ENCODE measurements at places on chromosomes 12 and 14. TPM values are rescaled to one million over a fixed set of nuclear protein-coding genes. Genes with fewer than 3 reads are reported as not detected.

Gene FOXG1
- not detected for total RNA-seq

Gene POTEM
- total RNA-seq, result not detected

Gene RIPK3
- total RNA-seq, result 18.1 TPM

Gene TAC3
- total RNA-seq, result not detected

Gene TMEM119
- 2.6 TPM for total RNA-seq

Gene TAS2R31
- 1.9 TPM for total RNA-seq

Gene MANSC4
- total RNA-seq, result not detected

Gene FAM186B
- 0.64 TPM for total RNA-seq

Gene TSHR
- not detected for total RNA-seq

Gene DDX55
- total RNA-seq, result 33.3 TPM

Gene AMIGO2
- 9.7 TPM for total RNA-seq

Gene FSCB
- not detected for total RNA-seq

Gene TAS2R7
- not detected for total RNA-seq

Gene ARMH4
- not detected for total RNA-seq

Gene OR4K17
- not detected for total RNA-seq

Gene ZNF385A
- total RNA-seq, result 4.7 TPM

Gene NRIP2
- total RNA-seq, result not detected

Gene AQP6
- total RNA-seq, result not detected

Gene B4GALNT1
- not detected for total RNA-seq

DNA sequence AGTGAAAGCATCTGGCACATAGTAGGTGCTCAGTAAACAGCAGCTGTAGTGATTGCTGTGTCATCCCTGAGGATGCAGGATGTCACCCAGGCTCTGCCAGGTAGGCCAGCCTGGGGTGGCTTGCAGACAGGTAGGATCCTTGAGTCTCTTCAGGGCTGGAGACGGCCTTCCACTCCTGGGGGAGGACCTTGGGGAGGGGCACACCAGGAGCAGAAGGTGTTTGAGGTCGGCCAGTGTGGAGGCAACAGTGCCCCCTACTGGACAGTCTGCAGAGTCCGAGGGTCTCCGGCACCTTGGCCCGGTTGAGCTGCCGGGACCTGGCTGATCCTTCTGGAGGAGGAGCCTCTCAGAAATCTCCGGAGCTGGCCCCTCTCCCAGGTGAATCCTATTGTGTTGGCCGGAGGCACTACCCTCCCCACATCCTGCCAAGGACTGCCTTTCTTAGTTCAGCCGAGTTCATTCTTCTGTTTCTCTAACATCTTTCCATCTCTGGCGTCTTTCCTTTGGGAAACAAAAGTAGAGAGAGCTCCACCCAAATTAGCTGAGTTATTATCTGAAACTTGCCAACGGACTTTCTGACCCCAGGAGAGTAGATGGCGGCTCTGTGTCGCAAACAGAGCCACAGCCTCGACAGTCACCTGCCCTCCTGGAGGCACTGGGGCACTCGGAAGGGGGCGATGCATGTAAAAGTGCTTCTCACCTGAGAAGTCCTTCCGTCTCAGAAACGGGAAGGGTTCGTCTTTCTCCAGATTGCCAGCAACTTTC, 41.8 kb upstream of the CLMN start:
- DNase-seq, result no peak

DNA sequence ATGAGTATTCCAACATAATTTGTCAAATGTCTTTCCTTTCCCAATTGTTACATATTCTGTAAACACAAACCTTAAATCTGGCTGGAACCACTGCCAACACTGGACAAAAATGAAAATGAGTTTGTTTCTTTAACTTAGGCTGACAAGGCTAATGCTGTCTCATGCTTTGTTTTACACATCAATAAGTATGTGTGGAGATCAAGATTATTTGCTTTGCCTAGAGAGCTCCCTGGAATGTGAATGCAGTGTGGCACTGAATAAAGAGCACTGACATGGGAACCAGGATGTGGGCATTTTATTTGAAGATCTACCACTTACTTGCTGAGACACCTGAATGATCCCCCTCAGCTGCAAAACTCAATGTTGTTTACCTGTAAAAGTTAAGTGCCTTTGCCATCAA, 61.7 kb downstream of the RALGAPA1 start:
- no peak for DNase-seq

GRCh38 chr14:57009585-57010515, 199.6 kb upstream of the OTX2 start:
- DNase-seq, result no peak

GRCh38 chr14:103688906-103689902, 26.0 kb downstream of the XRCC3 start:
- no peak for DNase-seq

- no peak for DNase-seq
Observed at GRCh38 chr12:68480526-68480925, 130.2 kb upstream of the RAP1B start.

DNA sequence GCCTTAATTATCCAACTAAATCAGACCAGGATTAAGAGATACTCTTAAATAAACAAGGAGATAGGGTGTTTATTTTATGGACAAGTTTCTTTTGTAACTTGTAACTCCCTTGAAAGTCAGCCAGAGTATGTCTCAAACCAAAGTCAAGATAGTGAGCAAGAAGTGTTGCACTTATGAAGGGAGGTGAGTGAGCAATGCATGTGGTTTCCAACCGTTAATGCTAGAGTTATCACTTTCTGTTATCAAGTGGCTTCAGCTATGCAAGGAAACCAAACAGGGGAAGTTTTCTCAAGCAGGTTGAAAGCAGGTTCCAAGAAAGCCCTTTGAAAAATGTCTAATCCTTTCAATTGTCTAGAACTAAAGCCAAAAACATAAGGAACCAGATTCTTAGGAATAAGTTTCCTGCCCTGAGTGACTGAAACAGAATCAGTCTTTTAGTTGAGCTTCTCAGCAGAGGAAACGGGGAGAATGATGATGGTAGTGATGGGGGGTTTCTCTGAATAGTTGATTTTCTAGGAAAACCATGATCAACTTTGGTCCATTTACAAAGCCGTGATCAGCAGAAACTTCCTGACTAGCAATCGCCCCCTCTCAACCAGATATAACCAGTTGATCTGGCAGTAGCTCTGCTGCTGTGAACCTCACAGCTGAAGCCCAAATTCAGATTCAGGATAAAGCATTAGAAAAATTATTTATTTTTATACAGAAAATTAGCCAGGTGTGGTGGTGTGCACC, 128.4 kb downstream of the DAD1 start:
- no peak for DNase-seq

- no peak for DNase-seq
Observed at GRCh38 chr14:97359341-97359740, 562.2 kb downstream of the VRK1 start.

DNA sequence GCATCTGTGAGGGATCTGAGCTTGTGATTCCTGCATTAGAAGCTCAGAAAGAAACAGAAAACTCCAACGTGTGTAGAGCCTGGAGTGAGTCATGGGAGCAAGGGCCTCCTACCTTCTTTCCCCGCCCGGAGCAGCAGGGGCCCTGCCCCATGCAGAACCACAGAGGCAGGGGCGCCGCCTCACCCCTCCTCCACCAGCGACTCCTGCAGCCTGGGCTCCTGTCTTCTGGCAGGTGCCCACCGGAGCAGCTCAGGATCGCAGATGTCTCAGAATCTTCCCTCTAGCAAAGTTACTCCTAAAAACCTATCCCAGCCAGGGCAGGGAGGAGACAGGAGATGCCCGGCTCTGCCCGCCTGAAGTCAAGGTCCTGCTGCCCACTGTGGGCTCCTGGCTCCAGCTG, 58.7 kb downstream of the STX2 start:
- DNase-seq, result no peak

DNA sequence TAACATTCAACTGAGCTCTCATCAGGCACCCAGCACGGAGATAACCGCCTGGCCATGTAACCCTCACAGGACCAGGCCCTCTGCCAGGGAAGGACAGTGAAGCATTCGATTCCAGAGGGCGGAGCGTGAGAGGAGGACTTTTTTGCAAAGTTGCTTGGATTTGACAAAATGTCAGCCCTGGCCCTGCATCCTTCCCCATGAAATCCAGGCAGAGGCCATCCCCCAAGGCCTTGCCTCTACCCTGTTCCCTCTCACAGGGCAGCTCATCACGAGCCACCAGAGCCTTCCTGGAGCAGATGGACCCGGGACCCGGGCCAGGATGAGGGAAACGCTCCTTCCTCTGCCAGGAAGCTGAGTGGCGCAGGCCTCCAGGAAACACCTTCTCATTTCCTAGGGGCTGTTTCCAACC, 17.0 kb downstream of the CAMKK2 start:
- no peak for DNase-seq

DNA sequence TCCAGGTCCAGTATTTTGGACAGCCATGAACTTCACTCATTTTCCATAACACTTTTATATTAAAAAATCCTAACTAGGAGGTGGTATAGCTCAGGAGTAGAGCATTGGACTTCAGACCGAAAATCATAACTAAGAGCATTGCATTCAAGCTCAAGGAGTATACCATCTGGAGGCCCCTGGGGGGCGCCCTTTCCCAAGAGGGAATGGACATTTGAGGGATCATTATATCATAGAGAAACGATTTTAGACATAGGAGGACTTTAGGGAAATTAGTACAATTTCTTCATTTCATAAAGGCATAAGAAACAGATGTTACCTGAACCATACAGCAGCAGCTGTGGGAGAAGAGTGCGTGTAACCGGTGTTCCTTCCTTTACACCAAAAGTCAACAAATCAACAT, 5.2 kb upstream of the ATG14 start:
- DNase-seq, result no peak

GRCh38 chr14:55957950-55958349, 160.3 kb upstream of the PELI2 start:
- no peak for DNase-seq

- DNase-seq, result no peak
Observed at GRCh38 chr12:42507081-42507480, 82.5 kb downstream of the PRICKLE1 start.

- DNase-seq, result no peak
Observed at GRCh38 chr14:93185349-93185720, 218 bp downstream of the LYSET start.

GRCh38 chr12:121124402-121125109, 8.1 kb upstream of the P2RX7 start:
- no peak for DNase-seq

DNA sequence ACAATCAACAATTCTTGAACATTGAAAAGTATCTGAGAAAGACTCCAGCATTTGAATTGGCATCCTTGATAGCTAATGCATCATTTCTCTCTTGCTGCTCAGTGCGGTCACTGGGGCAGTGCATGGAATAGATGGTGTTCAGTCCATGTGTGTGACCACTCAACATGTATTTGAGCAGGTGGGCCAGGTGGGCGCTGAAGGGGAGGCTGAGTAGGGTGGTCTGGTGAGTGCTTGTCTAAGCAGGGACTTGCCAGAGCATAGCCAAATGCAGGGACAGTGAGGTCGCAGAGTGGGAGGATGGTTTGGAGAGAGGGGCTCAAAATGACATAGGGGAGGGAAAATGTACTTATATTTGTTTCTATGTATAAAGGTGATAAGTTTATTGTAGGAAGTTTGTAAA, 409.0 kb downstream of the TMEM121 start:
- no peak for DNase-seq

GRCh38 chr14:47507861-47508260, 167.5 kb downstream of the MDGA2 start:
- no peak for DNase-seq

DNA sequence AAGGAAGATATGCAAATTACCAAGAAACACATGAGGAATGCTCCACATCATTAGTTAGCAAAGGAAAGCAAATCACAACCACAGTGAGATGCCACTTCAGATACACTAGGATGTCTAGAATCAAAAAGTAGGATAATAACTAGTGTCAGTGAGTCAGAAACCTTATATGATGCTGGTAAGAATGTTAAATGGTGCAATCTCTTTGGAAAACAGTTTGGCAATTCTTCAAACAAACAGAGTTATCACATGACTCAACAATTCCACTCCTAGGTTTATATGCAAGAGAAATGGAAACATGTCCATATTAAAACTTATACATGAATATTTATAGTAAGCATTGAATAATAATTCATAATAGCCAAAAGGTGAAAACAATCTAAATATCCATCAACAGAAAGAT, 220.9 kb downstream of the FOXG1 start:
- DNase-seq, result no peak

DNA sequence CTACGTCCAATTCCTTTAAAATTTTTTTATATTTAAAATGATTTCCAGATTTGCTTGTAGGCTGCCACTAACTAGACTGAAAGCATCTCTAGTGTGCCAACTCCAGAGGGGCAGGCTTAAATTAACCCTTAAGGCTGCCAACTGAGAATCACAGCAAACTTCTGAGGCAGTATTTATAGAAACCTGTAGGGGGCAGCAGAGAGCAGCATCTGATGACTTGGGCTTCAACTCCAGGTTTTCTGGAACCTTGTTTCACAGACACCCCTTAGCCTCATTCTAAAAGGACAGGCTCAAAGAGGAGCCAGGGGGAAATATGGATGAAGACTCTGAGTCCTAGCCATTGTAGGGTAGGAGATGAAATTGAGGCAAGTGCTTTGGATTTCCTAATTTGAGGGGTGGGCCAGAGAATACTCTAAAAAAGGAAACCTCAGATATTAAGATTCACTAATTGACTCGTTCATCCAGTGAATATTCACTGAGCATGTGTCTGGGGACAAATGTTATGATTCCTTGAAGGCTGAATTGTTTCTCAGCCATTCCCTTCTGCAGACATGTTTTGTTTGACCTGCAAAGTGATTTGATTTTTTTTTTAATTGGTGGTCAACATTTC, 63.3 kb upstream of the HSPB8 start:
- DNase-seq, result no peak

- no peak for DNase-seq
Observed at GRCh38 chr14:55512421-55512820, 67.6 kb upstream of the KTN1 start.

GRCh38 chr14:63573581-63573980, 30.4 kb upstream of the PPP2R5E start:
- no peak for DNase-seq

DNA sequence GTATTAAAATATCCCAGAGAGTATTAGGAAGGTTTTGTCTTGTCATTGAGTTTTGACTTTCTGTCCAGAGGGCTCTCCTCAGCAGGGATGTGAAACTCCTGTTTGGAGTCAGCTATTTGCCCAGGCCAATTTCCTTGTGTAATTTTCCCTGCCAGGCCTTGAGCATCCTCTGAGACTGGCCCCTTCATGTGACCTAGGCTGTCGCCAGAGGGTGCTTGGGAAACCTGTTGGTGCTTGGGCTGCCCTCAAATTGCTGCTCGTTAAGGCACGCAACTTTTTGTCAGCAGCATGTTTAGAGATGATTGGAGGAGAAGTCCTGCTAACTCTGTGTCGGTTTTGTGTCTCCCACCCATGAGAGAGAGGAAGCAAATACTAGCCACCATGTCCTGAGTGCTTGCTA, 39.1 kb downstream of the IQSEC3 start:
- DNase-seq, result no peak

GRCh38 chr14:56666294-56666693, 86.7 kb downstream of the TMEM260 start:
- no peak for DNase-seq
